HS-27A (cell line): ENCODE measurements at places on chromosomes 1 and 21.

DNA sequence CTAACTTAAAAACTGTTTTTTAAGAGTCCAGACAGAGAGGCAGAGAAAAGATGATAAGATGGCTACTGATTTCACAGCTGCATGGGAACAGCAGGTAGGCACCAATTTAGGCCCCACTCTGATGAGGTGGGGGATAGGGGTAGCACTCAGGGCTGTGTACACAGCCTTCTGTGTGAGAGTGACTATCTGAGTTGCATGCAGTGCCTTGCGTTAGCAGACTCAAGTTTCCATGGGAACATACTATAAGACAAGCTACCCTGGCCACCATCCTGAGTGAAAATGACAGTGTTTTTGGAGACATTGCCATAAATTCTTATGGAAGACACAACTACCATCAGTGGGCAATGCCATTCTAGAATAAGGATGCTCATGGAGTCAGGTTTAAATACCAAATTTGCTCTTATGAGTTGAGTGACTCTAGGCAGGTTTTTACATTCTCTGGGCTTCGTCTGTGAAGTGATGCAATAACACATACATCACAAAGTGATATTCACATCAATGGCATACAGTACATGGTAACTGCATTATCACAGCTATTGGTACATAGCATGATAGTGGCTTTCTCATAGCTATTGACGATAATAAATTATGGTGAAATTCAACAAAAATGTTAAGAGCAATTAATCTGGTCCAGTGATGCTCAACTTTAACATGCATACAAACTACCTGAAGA lies 30.5 kb downstream of the SLC9C2 start:
- no peak for DNase-seq

GRCh38 chr1:15885701-15886610 lies 38.4 kb downstream of the SPEN start:
- DNase-seq: peak; percentile 91

DNA sequence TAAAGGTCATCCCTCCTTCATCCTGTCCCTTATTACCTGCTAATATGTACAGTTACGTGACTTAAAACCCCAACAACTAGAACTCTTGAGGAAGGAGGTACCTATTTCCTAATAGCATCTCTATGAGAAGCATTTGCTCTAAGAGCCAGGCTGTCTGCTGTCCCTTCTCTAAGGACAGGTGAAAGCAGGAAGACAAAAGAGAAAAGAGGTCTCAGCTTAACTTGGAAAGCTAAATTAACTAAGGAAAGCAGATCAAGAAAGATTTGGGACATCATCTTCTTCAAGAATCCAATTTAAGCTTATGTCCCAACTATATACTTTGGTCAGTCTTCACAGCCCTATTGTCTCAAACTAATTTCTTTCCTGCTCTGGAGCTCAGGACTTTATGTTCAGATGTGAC lies 2.9 kb downstream of the EGLN1 start:
- DNase-seq: no peak

GRCh38 chr1:24996983-24997893 lies 67.2 kb upstream of the RUNX3 start:
- no peak for DNase-seq

GRCh38 chr21:36454093-36454531 lies 25.8 kb downstream of the CLDN14 start:
- DNase-seq: no peak

DNA sequence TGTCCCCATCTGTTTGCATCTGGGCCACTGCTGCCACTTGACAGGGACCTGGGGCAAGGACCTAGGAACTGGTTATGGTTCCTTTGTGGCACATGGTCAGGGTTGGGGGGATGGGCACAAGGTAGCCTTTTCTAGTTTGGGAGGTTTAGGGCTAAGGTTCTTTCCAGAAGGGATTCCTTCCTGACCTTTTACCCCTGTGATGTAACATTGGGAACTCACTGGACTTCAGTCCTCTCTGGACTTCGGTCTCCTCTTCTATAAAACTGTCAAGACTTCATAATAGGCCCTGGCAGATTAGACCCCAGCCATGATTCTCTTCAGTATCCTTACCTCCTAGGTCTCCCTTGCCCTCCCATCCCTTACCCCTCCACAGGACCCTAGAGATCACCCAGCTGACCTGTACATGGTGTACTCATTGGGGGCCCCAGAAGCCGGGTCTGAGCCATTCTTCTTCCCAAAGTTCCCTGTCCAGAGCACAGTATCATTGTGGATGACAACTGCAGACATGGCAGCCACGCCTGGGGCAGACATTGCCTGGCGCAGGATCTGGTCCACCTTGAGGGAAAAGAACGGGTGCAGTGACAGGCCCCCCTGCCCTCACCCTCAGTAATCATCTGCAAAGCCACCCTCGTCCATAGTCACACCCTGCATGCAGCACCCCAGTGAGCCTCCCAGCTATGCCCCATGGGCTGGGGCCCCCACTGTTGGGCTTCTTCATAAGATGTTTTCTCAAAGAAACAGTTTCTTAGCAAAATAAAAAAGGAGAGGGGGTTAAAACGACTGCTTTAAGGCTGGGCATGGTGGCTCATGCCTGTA lies 12.9 kb downstream of the LACTBL1 start:
- no peak for DNase-seq

DNA sequence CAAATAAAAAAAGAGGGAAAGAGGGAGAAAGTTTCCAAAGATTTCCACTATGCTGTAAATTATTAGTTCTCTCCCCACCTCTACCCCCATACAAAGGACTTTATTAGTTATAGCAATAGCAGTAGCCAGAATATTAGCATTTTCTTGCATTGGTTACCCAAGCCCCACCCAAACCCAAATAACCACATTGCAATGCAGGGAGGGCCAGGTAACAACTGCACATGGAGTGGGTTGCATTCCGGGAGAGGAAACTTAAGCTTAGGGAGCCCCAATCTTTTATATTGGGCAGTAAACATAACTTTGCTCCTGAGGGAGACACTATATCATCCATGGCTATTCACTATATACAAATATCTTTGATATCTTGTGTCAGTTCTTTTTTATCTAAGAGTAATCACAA lies 6.0 kb downstream of the ADIPOR1 start:
- DNase-seq: no peak

DNA sequence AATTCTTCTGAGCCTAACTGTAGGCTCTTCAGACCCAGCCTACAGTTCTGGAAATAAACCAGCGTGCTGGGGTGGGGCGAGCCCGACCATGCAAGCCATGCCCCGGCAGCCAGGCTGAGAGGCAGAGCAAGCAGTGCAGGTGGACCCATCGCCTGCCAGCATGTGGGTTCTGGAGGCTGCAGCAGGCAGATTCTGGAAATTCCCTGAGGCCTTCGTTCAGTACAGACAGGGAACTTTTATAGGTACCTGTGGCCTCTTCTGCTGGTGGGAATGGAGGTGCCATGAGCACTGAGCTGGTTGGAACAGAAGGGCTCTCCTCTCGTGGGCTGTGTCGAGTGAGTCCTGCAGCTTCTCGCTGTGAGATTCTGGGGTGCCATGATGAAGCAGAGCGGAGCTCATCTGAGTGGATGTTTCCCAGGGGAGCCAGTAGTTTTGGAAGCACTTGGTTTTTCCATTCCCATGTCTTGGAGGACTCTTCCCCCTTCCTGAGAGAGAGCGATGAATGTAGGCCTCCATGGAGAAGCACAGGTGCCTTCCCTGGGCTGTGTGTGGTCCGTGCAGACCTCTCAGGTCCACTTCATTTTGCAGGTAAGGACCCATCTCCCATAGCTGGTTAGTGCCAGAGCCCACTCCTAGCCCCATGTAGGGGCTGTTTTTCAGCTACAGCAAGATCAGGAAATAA lies 94.1 kb downstream of the PCBP3 start:
- no peak for DNase-seq

GRCh38 chr1:45854724-45855123 lies 51.3 kb downstream of the MAST2 start:
- no peak for DNase-seq

GRCh38 chr1:11525516-11525915 lies 46.6 kb downstream of the DISP3 start:
- no peak for DNase-seq

GRCh38 chr21:30719401-30719800 lies 824 bp upstream of the KRTAP21-3 start:
- DNase-seq: no peak

DNA sequence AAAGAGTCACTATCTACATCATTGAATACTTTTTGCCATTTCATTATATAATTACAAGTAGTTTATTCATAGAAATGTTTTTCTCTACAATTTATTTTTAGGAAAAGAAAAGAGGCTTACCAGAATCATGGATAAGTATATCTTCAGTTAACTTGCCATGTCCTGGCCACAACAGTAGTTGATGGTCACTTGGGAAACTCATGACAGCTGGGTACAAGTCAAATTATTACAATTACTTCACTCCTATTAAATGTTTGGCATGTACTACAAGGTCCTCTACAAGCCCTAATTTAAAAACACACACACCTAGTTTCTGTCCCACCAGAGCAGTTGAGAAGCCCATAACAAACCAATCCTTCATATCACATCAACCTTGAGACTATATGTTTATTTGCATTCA lies 29.4 kb downstream of the PALMD start:
- no peak for DNase-seq

GRCh38 chr1:93905051-93905450 lies 4.2 kb downstream of the GCLM start:
- no peak for DNase-seq

DNA sequence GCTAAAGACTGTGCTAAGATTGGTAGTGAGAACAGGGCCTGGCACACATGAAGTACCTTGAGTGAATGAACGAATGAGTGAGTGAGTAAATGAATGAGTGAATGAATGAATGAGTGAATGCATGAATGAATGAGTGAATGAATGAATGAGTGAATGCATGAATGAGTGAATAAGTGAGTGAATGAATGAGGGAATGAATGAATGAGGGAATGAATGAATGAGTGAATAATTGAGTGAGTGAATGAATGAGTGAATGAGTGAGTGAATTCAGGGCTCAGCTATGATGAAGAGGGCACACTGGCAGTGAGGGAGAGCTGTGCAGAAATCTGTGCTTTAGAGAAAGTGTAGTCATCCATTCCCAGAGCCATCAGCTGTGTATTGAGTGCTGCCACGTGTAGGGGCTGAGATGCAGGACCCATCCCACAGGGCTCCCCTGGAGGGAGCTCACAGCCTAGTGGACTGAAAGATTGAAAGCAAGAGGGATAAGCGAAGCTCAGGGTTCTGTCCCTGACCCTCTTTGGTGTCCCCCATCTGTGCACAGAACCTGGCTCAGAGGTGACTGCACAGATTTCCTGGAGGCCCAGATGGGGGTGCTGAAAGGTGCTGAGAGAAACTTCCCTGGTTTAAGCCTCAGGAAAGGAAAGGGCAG lies 217.9 kb upstream of the VAMP3 start:
- no peak for DNase-seq

- no peak for DNase-seq
Measured at GRCh38 chr1:27835046-27835445, 4.5 kb downstream of the PPP1R8 start.

DNA sequence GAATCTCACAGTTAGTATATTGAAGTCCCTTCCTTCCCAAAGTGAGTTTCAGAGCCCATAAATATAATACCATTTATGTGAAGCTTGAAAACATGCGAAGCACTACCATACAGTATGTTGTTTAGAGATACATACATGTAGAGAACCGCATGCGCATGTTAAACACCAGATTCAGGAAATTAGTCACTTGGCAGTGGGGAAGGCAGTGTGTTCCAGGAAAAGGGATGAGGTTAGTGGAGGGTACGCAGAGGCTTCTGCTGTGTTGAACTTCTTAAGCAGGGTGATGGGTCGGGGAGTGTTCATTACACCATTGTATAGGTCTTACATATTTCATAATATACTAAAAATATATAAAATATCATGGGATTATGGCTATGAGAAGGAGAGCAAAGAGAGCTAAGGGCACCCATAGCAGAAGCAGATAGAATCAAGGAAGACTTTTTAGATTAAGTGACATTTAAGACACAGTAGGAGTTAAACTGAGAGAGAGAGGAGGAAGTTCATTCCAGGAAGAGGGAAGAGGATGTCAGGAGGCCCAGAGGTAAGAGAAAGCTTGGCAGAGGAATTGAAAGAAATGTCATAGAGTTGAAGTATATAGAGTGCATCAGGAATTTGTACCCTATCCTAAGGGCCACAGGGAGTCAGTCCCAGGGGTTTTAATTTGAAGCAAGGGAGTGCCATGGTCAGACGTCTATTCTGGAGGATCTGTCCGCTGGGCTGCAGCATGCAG lies 43.5 kb upstream of the SARS1 start:
- DNase-seq: no peak

DNA sequence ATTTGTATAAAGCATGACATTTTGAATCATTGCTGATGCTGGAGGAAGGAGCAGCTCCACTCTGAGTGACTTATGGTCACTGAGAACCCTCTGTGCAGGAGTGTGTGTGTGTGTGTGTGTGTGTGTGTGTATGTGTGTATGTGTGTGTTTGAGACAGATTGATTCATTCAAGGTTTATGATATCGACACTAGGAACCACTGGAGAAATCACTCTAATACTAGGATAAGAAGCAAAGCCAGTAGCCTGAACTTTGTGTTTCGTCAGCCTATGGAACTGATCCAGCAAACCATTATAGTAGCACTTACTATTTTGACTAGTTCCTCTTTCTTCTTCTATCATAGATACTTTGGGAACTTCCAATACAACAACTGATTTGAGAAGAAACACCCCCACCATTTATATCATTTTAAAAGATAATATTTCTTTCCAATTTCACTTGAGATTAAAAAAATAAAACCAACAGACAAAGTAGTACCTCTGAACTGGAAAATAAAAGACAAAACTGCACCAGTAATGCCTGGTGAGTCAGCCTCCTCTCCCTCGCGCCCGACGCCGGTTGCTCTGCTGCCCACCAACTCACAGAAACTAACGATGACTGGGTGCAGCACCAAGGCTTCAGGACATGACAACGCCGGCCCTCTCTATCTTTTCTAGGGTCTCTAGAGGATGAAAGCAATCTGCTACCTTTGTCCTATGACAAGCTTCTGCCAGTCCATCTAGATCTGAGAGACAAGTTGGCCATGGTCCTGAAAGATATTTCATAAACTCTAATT lies 20.9 kb downstream of the SLAMF1 start:
- no peak for DNase-seq

GRCh38 chr21:44269090-44269489 lies 7.4 kb upstream of the DNMT3L start:
- DNase-seq: no peak

DNA sequence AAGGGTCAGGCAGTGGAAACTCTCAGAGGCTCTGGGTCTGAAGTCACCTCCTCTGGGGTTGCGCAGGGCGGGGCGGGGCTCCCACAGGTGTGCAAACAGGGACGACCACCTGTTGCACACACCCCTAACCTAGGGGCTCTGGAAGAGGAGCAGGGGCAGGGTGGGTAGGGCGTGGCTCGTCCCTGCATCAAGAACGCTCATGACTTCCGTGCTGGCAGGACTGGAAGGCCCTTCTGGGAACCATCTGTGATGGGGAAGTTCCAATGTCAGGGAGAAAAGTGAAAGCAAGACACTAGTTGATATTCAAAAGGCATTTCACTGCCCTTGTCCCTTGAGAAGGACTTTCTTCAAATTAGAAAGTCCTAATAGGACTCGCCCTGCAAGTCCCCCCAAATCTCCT lies 22.1 kb upstream of the CLSTN1 start:
- DNase-seq: no peak

DNA sequence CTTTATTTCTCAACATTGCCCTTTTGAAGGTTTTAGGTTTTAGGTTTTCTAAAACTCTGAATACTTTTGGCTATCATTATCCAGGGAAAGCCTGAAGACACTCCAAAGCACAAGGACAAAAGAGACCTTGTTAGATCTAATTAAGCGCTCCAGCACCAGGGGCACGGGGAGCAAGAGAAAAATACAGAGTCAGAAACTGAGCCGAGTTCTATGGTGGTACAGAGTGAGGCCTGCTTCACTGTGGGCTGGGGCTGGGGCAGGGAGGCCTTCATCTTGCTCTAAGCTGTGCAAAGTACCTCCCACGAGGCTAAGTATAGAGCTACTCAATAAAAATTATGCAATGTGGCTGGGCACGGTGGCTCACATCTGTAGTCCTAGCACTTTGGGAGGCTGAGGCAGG lies 19.7 kb upstream of the RAB4A start:
- no peak for DNase-seq
